Astrocyte of the spinal cord (primary cell): ENCODE measurements at places on chromosomes 3 and 15.
A peak's percentile ranks its signal among the peaks of the same experiment; 100 is the strongest.

DNA sequence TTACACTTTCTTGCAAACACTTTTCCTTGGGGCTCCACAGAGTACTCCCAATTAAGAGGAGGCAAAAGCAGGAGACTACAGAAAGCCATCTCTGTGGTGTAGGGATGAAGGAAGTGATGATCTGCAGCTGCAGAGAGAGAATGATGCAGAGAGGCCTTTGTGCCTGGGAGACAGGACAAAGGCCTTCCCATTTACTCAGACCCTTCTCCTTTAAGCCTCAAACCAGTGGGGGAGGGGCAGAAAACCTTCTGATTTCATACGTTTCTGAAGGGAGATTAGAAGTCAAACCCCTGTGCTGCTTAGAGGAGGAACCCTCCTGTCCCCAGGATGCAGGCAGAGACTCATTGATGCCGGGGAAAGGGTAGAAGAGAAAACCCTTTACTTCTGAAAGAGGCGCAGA lies 130.8 kb downstream of the NEO1 start:
- DNase-seq = no peak

GRCh38 chr3:94172695-94173310 lies 109.9 kb downstream of the NSUN3 start:
- no peak for DNase-seq

- no peak for DNase-seq
Measured at GRCh38 chr15:59894835-59895234, 109.3 kb upstream of the FOXB1 start.

- no peak for DNase-seq
Measured at GRCh38 chr15:82575335-82575734, 35.1 kb upstream of the RPS17 start.

GRCh38 chr3:152315623-152316022 lies 46.9 kb downstream of the MBNL1 start:
- DNase-seq = no peak

DNA sequence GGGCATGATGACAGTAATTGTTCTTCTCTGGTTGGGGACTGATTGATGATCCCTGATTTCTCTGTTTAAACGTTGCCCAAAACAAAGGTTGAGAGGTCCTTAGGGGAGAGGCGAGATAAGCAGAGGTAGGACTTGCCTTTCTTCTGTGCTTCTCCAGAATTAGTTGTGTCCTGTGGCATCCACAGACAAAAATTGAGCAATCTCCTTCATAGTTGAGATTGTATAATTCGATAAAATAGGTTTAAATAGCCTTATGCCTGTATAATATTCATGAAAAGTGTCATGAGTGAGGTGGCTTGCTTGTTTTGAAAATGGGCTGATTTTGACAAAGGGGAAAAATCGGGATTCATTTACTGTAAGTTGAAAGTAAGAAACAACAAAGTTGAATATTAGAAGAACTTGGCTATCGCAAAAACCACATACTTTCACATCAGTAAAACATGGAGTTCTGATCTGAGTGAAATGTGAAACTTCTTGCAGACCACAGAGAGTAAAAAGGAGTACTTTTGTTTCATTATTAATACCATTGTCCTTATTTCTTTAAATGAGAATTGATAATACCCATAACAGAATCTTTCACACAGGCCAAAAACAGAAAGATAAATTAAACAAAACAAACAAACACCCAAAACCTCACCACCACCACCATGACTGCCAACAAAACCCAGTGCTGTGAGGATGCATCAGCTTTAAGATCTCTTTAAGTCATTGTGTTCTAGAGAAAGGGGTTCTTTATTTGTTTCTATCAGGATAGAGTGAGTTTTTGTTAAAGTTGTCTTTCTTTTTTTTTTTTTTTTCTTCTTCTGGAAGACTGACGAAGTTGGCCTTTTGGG lies 155.7 kb downstream of the LPP start:
- peak; percentile 29 for DNase-seq

DNA sequence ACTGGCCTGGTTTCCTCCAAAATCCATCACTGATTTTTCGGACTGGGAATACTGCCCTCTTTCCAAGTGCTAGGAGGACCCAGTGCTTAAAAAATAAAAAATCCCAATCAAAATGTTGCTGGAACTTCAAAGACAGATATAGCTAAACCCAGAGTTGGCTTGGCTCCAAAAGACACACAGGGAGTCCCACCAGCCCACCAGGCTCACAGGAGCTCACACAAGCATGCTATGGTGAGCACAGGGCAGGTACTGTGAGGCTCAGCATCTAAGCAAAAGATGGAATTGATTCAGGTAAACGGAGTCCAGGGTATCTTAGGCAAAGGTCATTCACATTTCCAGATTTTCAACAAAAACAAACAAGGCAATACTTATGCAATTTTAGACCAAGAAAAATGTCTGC lies 3.7 kb downstream of the TRANK1 start:
- no peak for DNase-seq

- DNase-seq = no peak
Measured at GRCh38 chr15:77386626-77387025, 33.3 kb downstream of the PEAK1 start.

- peak; percentile 71 for DNase-seq
Measured at GRCh38 chr15:39657668-39658067, 76.8 kb downstream of the THBS1 start.

DNA sequence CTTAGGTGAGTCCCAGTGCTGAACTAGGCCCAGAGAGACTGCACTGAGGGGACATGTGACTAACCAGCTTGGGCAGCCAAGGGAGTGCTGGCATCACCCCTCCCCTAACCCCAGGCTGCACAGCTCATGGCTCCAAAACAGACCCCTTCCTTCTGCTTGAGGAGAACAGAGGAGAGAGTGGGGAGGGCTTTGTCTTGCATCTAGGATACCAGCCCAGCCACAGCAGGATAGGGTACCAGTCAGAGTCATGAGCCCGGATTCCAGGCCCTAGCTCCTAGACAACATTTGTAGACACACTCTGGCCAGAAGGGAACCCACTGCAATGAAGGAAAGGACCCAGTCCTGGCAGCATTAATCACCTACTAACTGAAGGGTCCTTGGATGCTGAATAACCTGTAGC lies 49.9 kb upstream of the PLSCR4 start:
- DNase-seq = no peak

DNA sequence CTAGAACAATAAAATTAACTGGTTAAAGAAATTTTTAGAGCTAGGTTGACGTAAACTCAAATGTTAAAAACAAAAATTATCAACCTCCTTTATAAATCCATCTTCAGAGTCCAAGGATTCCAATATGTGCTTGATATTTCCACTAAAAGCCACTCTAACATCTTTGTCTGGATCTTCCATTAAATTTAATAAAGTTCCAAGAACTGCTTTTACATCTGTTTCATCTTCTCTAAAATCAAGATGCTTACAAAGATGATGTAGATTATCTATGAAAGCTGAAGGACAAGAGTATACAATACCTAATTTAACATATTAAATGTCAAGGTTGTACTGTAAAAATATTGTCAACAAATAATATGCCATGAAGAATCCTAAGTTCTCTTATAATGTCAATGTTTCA lies 24.8 kb downstream of the ATR start:
- DNase-seq = no peak

- no peak for DNase-seq
Measured at GRCh38 chr3:150222691-150223489, 185.2 kb upstream of the TSC22D2 start.

DNA sequence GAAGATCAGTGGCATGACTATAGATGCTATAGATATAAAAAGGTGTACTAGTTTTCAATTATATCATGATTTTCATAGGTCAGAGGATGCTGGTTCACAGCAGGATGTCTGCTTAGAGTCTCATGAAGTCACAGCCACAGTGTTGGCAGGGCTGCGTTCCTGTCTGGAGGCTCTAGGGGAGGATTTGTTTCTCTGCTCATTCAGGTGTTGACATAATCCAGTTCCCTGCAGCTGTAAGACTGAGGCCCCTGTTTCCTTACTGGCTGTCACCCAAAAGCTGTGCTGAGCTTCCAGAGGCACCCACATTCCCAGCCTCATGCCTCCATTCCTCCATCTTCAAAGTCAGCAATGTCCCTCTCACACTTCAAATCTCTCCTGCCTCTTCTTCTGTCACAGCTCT lies 170.7 kb downstream of the OCA2 start:
- peak; percentile 5 for DNase-seq

- DNase-seq = peak; percentile 67
Measured at GRCh38 chr3:40299721-40300335, 9.7 kb upstream of the EIF1B start.

DNA sequence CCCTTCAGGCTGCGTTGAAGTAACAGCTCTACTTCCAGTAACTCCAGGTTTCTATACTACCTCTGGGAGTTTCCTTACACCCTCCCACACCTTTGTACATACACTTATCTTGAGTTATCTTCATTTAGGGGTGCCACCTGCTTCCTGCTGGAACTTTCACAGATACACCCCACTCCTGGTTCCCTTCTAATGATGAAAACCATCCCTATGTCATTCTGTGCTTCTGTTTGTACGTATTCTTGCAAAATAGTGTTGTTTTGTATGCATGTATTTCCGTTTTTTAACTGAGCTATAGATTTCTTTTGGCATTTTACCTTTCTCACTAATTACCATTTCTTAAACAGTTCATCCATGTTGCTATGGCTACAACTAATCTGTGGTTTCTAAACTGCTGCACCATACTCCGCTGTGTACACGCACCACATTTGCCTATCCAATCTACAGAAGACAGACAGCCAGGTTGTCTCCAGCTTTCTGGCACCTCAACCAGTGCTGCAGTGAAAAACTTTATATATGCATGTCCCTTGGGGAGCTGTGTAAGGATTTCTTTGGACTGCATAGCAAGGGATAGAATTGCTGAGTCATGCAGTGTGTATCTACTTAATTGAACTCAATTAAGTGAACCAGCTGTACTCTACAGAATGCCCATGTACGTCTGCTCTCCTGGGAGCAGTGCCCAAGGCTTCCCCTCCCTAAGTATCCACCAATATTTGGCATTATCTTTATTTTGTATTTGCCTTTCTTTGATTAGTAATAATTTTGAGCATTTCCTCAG lies 61.4 kb upstream of the ST8SIA2 start:
- no peak for DNase-seq

- DNase-seq = no peak
Measured at GRCh38 chr3:16514755-16515353, 1.4 kb upstream of the RFTN1 start.

GRCh38 chr3:108724101-108724500 lies 33.1 kb downstream of the RETNLB start:
- DNase-seq = no peak

DNA sequence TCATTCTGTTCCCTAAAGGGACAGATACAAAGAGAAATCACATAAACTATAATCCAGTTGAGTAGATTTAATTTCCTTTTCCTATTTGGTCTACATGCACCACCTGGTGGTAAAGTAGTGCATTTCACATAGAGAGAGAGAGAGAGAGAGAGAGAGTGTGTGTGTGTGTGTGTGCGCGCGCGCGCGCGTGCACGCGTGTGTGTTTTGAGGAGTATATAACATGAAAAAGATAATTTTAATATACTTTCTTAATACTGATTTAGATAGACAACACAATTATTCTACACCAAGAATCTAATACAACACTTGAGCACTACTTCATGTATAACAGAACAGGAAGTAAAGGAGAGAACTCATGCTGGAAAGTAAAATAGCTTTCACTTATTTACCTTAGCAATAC lies 1.1 kb upstream of the FGF7 start:
- peak; percentile 76 for DNase-seq

- DNase-seq = no peak
Measured at GRCh38 chr3:170050753-170051152, 13.0 kb downstream of the GPR160 start.

GRCh38 chr3:15404767-15405166 lies 22.6 kb downstream of the METTL6 start:
- no peak for DNase-seq

DNA sequence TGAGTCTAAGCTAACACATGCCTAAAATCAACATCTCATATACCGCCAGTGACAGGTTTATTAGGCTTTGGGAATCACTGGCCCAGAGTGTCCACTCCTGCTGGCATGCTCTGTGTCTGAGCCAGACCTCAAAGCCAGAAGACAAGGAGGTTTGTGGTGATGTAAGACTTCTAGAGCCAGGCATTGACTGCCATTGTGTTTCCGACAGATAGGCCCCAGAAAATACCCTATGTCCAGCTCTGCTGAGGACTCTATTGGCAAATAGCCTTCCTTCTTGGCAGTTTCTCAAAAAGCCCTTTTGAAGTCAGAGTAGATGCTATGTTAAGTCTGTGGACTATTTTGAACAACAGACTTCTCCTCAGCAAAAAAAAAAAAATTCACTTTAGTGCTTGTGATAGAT lies 181.9 kb upstream of the UBE2E1 start:
- peak; percentile 59 for DNase-seq

GRCh38 chr3:162799910-162800309 lies 1303.3 kb downstream of the OTOL1 start:
- DNase-seq = peak; percentile 11

DNA sequence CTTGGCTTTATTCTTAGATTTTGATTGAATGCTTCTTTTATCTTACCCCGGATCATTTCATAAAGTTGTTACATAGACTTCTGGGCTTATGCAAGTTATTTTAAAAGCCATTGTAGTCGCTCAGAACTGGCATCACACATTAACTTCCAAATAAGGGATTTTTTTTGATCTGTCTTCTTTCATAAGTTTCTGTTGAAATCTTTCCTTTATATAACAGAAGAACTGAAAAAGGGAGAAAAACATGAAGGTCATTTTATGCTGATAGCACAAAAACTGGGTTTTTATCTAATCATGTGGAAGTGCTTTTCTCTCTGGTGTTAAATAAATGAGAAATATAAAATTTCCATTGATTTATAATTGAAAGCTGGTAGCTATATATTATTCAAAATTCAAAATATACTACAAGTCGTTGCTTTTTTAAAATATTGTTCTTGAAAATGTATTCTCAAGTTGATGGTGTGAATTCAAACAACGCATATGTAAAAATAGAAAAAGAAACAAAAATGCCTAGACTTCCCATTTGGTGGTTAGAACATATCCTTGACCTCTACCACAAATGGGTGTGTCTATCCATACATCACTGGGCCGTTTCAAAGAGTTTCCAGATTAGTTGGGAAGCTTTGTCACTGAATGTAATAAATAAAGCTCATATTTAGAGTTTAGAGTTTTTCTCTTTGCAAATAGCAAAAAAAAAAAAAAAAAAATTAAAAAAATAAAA lies 258.3 kb upstream of the ZPLD1 start:
- no peak for DNase-seq

- no peak for DNase-seq
Measured at GRCh38 chr3:93855401-93855800, 118.3 kb downstream of the PROS1 start.

DNA sequence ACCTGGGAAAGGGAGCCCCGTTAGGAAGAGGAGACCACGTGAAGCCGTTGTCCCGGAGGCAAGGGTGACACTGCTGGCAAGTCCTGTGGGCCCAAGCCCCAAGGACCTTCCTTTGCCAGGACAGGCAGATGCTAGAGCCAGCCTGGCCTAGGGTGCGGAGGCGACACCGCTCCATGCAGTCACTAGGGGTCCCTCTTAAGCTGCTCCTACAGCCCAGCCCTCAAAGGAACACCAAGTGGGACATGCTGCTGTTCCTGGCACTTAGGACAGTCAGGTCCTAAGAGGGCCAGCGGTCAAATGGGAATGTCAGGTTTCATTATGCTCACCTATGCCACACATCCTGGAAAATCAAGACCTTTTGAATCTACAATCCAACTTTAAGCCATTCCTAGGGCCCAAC lies 59.7 kb downstream of the RPN1 start:
- DNase-seq = no peak

- DNase-seq = no peak
Measured at GRCh38 chr3:194200422-194201081, 64.6 kb downstream of the HES1 start.
